ENCODE measurements at places on chromosomes 16 and 17. TPM values are rescaled to one million over a fixed set of nuclear protein-coding genes. Genes with fewer than 3 reads are reported as not detected.

DNA sequence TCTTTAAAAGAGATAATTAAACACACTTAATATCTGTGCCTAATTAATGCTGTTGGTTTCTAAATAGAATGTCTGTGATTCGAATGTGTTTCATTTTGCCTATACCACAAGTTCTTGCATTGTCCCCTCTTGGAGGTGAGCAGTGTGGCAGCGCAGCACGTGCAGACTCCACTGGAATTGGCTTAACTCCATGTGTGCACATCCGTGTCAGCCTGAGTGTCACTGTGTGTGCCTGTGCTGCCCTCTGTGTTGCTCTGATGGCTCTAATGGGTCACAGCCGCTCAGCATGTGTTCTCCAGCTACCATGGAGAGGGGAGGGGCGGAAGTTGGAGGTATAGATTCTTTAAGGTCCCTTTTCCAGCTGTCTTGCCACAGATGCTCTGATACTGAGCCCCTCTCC, 226.6 kb downstream of the SPECC1 start:
- no peak for DNase-seq

Gene TP53TG3F
- total RNA-seq = not detected

DNA sequence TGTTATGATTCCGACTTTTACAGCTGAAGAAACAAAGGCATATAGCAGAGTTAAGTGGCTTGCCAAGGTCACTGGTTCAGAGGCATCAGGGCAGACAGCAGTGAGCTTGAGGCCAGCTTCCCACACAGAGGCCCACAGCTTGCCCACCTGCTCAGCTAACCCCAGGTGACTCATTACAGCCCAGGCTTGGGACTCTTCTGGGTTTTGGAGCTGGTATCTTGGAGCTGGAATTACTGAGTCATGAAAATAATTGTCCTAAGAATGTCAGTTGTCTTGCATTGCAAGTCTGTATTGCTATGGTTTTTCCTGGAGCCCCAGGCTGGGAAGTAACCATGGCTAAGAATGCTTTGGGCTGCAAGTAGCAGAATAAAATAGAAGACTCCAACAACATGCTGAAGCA, 32.4 kb upstream of the IRX3 start:
- DNase-seq = no peak

Gene KRT9
- total RNA-seq = not detected

- DNase-seq = no peak
Measured at GRCh38 chr16:3223913-3224515, 10.9 kb downstream of the ZNF200 start.

Gene SENP3
- 40.4 TPM for total RNA-seq

DNA sequence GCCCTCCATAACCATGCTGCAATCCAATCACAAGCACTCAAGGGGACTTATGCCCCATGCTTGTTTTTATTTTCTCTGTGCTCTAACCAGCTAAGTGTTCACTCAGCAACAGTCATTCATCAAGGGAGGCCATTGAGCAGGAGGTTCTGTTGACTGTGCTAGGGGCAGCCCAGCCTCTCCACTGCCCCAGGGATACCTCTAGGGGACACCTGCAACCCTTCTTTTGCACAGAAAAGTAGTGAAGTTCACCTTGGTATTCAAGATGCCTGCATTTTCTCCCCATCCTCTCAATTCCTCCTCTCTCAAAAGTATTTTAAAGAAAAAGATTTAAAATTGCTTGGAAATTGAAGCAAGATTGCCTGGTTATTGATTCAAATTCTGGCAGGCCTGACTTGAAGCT, 124.7 kb upstream of the GNAO1 start:
- no peak for DNase-seq

Gene KRT33A
- total RNA-seq = not detected

Gene SLX1A
- total RNA-seq = 86.4 TPM

GRCh38 chr16:49780433-49780832, 75.5 kb downstream of the ZNF423 start:
- DNase-seq = no peak

- no peak for DNase-seq
Measured at GRCh38 chr16:52993179-52993578, 59.5 kb downstream of the CHD9NB start.

DNA sequence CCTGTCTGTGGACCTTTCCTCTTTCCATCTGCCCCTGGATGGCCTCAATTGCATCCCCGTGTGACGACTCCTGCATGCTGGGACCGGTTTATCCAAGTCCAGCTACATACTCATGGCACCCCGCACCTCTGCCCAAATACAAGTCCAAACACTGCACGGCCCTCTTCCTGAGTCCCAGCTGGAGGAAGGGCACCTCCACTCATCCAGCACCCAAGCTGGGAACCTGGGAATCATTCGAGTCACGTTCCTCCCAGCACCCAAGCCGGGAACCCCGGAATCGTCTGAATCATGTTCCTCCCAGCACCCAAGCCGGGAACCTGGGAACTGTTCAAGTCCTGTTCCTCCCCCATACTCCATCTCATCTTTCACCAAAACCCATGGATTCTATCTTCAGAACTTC, 10.2 kb downstream of the TRARG1 start:
- DNase-seq = no peak

GRCh38 chr17:7290166-7290565, 4.3 kb downstream of the YBX2 start:
- DNase-seq = no peak

- DNase-seq = no peak
Measured at GRCh38 chr16:7338826-7339225, 6.2 kb downstream of the RBFOX1 start.

Gene ANKS4B
- 0.06 TPM for total RNA-seq

Measured in T-cell (primary cell).